ENCODE measurements at places on chromosomes 3 and 15.

GRCh38 chr3:192851821-192852372 lies 65.8 kb downstream of the MB21D2 start:
- DNase-seq = peak; percentile 79

GRCh38 chr3:197749315-197749600 lies 425 bp upstream of the FYTTD1 start:
- DNase-seq = peak; percentile 62

- no peak for DNase-seq
Observed at GRCh38 chr3:31659246-31659645, 126.5 kb downstream of the STT3B start.

GRCh38 chr15:92880796-92881195 lies 19.3 kb upstream of the CHD2 start:
- DNase-seq = no peak

GRCh38 chr15:28178290-28178689 lies 79.2 kb upstream of the OCA2 start:
- DNase-seq = no peak

GRCh38 chr15:31062911-31063310 lies 38.6 kb downstream of the TRPM1 start:
- no peak for DNase-seq

DNA sequence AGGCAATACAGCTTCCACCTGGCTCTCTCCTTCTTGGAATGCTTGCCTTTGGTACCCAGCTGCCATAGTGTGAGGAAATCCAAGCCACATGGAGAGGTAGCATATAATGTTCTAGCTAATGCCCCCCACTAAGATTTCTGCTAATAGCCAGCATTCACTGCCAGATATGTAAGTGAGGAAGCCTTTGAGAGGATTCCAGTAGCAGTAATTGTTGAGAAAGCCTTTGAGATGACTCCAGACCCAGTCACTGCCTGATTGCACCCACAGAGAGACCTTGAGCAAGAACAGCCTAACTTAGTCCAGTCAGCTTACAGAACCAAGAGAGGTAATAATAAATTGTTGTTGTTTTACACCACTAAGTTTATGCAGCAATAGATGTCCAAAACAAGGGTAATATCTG lies 63.1 kb downstream of the STRIT1 start:
- peak; percentile 32 for DNase-seq

DNA sequence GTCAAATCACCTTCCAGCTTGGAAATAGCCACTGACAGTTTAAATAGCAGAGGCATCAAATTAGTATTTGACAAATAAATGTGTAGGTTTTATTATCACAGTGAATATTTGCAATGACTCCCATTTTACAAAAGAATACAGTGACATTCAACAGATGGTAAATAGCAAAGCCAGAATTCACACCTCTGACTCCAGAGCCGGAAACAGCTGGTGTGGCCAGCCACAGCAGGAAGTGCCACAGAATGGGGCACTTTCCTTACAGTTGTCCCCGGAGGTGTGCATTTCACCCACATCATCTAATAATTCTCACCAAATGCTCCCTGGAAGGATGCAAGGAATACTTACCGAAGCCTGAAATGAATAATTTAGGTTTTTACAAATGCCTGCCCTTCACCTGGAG lies 295.7 kb upstream of the WNT5A start:
- DNase-seq = no peak

GRCh38 chr3:137762674-137763593 lies 1.2 kb upstream of the SOX14 start:
- DNase-seq = no peak

GRCh38 chr3:187750513-187751123 lies 5.3 kb upstream of the BCL6 start:
- DNase-seq = no peak

DNA sequence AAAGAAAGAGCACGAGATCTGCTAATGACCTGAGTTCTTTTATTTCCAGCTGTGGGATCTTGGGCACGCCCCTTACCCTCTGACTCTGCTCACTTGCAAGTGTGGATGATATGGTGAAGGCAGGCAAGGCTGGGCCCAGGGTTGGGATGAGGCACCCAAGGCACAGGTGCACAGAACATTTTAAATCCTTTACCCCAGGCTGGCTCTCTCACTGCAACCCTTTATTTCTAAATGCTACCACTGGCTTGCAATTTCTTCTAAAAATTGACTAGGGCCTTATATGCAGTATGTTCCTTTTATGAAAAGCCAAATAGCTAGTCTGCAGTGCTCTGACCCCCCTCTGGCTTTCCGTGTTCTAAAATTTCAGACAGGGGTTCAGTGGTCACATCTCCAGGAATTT lies 237.7 kb downstream of the VPS13C start:
- DNase-seq = no peak

DNA sequence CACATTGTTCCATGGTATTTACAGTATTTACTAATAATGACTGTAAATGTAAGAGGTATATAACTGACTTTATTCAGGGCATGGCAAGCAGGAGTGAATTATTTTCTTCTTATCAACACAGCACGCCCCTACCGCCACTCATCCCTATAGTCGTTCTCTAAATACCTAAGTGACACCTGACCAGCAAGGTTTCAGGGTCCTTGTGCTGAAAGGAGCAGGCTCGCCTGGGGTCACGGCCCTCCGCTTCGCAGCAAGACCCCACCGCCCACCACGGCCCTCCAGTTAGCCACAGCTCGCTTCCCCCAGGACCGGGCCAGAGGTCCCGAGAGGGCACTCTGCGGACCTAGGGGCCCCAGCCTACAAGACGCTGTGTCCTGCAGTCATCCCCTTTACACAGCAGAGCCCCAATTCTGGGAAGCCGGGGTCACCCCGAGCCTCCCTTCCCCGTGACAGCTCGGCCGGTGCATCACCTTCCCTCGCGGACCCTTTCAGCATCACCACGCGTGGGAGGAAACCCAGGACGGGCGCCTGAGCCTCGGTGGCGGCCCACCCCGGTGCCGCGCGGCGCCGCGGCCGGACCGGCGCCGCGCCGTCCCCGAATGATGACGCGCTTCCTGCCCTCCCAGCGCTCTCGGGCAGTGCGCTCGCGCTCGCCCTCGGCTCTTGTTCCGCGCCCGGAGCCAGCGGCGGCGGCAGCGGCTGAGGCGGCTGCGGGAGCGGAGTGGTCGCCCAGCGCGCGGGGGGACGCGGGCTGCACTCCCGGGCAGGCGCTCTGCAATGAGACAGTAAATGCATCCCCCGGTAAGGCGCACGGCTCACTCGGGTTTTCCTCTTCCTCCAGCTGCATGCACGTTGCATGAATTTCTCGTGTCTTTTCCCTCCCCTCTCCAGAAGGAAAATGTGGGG lies 225.1 kb upstream of the C2CD4B start:
- peak; percentile 82 for DNase-seq

DNA sequence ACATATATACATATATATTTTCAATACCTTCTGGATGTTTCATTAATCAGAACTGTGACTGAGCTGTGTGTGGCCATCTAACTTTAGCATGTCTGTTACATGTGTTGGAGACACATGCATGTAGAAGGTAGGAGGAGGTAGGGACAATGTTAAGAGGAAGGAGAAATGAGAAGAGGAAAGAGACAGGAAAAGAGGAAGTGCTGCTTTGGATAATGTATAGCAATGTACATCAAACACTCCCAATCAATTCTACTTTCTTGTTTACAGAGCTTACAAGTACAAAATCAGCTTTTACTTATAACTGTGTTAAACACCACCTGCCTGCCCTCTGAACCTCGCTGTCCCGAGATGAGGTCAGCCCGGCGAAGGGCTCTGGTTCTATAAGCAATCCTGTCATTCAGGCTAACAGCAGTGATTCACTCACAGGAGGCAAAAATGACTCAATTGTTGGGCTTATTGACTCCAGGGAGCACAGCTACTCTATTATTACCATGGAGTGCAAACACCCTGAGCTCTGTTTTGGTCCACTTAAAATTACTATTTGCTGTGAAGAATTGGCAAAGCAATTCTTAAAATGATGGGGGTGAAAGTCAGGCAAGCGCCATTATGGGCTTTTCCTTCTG lies 188.9 kb downstream of the MEIS2 start:
- no peak for DNase-seq

GRCh38 chr15:101233651-101234280 lies 18.1 kb downstream of the CHSY1 start:
- DNase-seq = no peak

DNA sequence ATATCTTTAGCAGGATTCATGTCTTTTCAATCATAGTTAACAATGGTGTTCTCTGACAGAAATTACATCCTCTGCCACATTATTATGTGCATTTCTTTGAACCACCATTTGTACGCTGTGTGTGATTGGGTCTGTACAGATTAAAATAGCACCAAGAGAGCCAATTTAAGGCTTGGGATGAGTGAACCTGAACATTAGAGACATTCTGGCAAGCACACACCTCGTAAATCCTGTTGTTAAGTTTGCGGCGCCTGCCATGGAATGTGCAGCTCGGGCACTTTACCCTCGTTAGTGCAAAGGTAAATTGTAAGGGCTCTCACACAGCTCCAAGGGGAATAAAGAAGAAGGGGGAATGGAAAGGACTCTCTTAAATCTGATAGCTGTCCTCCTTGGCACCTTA lies 482.4 kb upstream of the DPPA4 start:
- DNase-seq = no peak

- DNase-seq = no peak
Observed at GRCh38 chr3:100877286-100877685, 115.9 kb downstream of the ABI3BP start.

DNA sequence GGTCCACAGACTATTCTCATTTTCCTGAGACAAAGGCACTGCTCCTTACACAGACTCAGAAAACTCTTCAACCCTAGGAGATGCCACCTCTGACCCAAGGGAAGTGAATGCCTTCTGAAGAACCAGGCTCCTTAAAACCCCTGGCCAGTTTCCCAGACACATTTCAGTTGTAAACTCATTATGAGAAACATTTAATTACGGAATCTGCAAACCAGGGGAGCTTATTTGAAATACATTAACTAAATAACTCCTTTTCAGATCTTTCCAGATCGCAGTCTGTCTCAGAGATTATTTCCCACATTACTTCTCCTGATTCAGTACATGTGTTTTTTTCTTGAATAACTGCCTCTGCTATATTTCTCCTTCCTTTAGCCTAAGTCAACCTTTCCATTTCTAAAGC lies 17.6 kb downstream of the MYO5A start:
- DNase-seq = no peak

- DNase-seq = peak; percentile 55
Observed at GRCh38 chr3:45347315-45348000, 40.9 kb upstream of the LARS2 start.

GRCh38 chr3:14520967-14521366 lies 19.2 kb downstream of the GRIP2 start:
- no peak for DNase-seq

- no peak for DNase-seq
Observed at GRCh38 chr3:72185549-72186399, 400.8 kb upstream of the PROK2 start.

GRCh38 chr3:107959550-107960154 lies 131.2 kb downstream of the CD47 start:
- DNase-seq = no peak

DNA sequence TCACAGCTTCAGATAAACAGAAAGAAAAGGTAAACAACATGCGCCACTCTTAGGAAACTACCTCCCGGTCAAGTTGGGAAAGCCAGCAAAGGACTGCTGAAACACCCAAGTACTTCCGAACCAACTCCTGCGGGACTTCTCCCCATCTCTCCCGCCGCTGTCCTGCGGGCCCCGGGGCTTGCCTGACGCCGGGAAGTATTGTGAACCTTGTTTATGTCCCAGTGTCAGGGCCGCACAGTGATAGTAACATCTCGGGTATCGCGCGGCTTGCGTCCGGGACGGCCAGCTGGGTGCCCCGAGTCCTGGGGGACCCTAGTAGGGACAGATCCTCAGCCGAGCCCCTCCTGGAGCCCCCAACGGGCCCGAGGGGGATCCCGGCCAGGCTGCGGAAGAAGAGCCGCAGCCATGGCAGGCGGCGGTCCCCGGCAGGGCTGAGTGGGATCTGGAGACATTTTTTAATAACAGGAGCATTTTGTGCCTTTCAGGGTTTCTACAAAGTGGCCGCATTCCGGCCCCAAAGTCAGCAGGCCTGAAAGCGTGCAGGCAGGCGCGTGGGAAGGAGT lies 756 bp downstream of the CLPX start:
- peak; percentile 48 for DNase-seq

GRCh38 chr3:182730675-182731042 lies 62.6 kb upstream of the ATP11B start:
- DNase-seq = no peak

GRCh38 chr3:44330444-44330843 lies 8.1 kb upstream of the TCAIM start:
- DNase-seq = no peak

- peak; percentile 59 for DNase-seq
Observed at GRCh38 chr3:53236112-53236841, 19.5 kb downstream of the TKT start.

DNA sequence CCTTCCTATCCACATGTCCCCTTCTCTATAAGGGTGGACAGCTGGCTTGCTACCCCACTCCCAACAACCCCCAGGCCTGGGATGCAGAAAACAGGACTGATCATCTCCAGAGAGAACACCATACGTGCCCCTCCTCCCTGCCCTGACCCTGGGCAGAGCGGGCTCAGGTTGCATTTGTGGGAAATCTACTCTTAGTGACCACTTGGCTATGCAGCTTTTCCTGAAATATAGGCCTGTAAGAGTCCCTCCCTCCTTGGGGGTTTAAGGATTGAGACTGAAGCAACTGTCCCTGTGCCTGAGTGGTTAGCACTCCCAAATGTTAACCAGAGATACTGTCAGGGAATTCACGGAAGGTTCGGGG lies 11.7 kb downstream of the SH2D7 start:
- no peak for DNase-seq

- no peak for DNase-seq
Observed at GRCh38 chr15:42820811-42821210, 83.9 kb upstream of the CDAN1 start.

- no peak for DNase-seq
Observed at GRCh38 chr3:158456114-158456513, 114.9 kb upstream of the MLF1 start.

DNA sequence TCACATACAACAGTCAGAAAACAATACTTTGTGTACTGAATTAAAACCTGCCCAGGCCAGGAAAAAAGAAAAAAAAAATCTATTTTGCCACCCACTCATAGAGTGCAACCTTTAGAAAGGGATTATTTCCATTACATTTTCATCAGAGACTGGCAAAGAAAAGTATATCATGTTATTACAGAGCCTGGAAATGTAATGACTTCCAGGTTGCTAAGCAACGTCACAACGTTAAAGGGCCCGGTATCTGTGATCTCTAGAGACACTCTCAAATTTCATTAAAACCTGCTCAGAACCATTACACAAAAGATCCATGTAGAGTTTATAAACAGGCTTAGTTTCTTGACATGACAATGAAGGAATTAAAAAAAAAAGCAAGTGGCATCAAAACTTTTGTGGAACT lies 170.5 kb downstream of the CTNNB1 start:
- DNase-seq = no peak

Data from inflammatory macrophage (primary cell).